Glutamatergic neuron (in vitro differentiated cells): ENCODE measurements at places on chromosomes 12 and 14. TPM values are rescaled to one million over a fixed set of nuclear protein-coding genes. Genes with fewer than 3 reads are reported as not detected.
A peak's percentile ranks its signal among the peaks of the same experiment; 100 is the strongest.

DNA sequence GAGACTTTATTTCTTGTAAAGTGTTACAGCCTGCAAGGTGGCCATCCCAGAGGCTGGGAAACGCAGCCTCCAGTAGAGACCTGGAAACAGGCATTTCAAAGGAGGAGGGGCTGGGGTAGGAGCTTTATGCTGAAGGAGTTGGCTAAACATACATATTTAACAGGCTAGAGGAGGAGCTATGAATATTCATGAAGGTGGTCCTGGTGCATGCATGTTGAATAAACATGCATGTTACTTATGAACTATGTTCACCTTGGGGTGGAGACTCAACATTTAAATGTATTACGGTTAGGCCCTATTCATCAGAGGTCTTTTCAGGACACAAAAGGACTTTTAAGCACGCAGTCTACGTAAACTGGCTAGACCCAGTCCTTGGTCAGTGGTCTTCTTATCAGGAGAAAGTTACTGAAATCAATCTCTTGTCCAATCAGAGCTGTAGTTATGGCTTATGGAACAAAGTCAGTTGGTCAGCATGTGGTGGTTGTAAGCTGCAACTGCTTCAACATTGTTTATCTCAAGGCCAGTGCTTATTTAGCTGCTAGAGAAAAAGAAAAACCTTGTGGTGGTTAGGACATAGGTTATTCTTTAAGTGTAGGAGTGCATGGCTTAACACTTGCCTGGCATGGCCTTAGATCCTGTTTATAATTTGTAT is 11.4 kb upstream of the ARF6 start:
- DNase-seq, result no peak
- no peak overlapping the region for H3K27ac ChIP-seq
- H3K4me3 ChIP-seq, result no peak overlapping the region
- no peaks in the 10 kb centered on the region for H3K4me1 ChIP-seq

Gene RNASE3
- total RNA-seq, result not detected

DNA sequence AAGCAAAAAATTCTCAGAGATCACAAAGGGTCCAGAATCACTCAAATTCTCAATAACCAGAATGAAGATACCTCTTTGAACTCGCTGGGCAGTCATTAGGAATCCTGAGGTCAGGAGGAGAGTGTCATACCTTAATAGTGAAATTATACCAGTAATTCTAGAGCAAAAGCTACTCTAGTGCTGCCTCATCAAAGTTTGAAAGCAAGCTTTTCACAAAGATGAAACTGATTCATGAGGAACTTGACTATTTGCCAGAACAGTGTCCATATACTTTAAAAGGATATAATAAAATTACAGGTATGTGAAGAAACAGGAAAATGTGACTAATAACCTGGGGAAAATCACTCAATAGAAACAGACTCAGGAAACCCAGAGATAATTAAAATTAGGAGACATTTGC is 44.5 kb downstream of the EML5 start:
- H3K27ac ChIP-seq, result no peak overlapping the region
- no peak overlapping the region for H3K4me3 ChIP-seq
- no peaks in the 10 kb centered on the region for H3K36me3 ChIP-seq

- no peaks in the 10 kb centered on the region for H3K4me1 ChIP-seq
- no peaks in the 10 kb centered on the region for H3K36me3 ChIP-seq
- H3K27ac ChIP-seq, result no peak overlapping the region
- no peak for DNase-seq
These were observed 196.4 kb upstream of the G2E3 start for GRCh38 chr14:30362369-30363218.

DNA sequence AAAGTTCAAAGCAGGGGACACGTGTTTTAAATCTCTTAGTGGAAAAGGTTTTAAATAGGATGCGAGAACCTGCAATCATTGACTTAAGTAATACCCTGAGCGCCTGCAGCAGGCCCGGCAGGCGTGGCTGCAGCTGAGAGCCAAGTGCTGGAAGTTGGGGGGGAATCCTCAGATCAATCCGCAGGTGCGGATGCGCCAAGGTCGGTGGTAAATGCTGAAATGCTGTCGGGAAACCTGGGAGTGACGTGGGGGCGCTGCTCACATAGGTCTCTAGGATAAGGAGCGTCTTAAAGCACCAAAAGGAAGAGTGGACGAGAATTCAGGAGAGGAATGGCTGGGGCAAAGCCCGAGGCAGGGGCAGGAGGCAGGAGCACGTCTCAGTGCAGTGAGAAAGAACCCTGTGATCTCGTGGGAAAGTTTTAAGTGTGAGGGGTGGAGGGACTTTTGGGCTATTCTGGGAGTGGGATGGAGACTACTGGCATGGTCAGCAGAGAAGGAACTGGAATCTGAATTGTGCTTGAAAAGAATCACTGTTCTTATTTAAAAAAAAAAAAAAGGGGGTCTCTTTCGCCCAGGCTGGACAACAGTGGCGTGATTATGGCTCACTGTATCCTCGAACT is 883 bp upstream of the CDCA4 start:
- H3K27ac ChIP-seq, result peak overlapping the region; percentile 93
- H3K27me3 ChIP-seq, result peaks cover 12% of the 10 kb centered on the region
- no peaks in the 10 kb centered on the region for H3K36me3 ChIP-seq
- DNase-seq, result no peak
- peaks cover 17% of the 10 kb centered on the region for H3K4me1 ChIP-seq

DNA sequence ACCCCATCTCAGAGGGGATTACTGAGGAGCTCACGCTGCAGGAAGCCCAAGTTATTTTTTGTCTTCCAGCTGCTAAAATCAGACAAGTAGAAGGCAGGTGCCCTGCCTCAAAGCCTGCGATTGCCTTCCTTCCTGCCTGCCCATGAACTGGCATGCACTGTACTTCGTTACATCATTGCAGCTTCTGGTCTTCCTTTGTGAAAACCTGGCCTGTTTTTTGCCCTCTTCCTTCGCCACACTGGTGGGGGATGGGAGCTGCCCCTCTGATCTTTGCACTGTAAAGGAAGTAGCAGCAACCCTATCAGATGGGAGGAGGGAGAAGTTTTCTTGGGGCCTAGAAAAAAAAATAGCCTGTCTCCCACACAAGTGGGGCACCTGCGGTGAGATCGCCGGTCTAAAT is 1098.7 kb downstream of the BCL11B start:
- no peak overlapping the region for H3K4me3 ChIP-seq
- peaks cover 3% of the 10 kb centered on the region for H3K36me3 ChIP-seq
- H3K27me3 ChIP-seq, result no peaks in the 10 kb centered on the region
- no peak overlapping the region for H3K27ac ChIP-seq

GRCh38 chr12:110024051-110024450 is 24.3 kb downstream of the C12orf76 start:
- DNase-seq, result no peak
- peak overlapping the region; percentile 86 for H3K4me3 ChIP-seq
- H3K36me3 ChIP-seq, result peaks cover 12% of the 10 kb centered on the region
- peak overlapping the region; percentile 99 for H3K27ac ChIP-seq
- H3K4me1 ChIP-seq, result peaks cover 45% of the 10 kb centered on the region

DNA sequence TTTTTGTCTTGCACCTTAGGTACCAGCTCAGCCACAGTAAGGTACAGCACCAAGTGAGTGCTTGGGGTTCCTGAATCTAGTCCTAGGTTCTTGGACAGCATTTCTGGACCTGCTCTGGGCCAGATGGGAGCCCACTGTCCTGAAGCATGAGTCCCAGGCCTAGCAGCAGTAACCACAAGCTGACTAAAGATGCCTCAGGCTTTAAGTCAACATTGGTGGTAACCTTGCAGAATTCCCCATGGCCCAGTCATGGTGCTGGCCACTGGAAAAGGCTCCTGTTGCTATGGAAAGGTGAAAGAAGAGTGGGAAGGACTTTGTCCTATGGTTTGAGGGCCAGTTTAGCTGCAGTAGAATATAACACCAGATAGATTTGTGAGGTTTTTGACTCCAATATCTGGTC is 86.9 kb upstream of the CLEC14A start:
- no peak overlapping the region for H3K4me3 ChIP-seq
- DNase-seq, result no peak
- H3K27ac ChIP-seq, result no peak overlapping the region

- H3K27me3 ChIP-seq, result peaks cover 5% of the 10 kb centered on the region
- peak overlapping the region; percentile 49 for H3K4me3 ChIP-seq
- peak overlapping the region; percentile 28 for H3K27ac ChIP-seq
These were observed 64.2 kb downstream of the CHGA start for GRCh38 chr14:92987148-92987570.

DNA sequence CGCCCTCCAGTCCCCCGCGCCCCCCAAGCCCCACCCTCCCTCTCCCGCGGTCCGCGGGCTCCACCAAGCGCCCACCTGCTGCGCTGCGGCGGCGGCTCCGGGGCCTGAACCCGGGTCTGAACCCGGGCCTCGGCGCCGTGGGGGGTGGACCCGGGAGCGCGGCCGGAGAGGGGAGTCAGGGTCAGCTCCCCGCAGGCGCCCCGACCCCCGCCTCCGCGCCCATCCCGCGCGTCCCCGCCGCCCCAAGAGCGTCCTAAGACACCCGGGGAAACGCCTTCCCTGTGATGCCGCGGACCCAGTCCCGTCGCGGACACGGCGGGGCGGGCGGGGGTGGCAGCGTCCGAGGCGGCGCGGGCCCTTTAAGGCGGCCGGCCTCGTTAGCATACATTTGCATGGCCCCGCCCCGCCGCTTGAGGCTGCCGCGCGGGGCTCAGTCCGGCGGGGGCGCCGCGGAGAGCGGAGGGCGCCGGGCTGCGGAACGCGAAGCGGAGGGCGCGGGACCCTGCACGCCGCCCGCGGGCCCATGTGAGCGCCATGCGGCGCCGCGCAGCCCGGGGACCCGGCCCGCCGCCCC is at the start of gene MMP17:
MMP17 (plus strand) TSS at position 433 of the 574 bp plus-strand sequence; CDS start at position 535, 102 bp downstream.
- H3K4me1 ChIP-seq, result no peaks in the 10 kb centered on the region
- H3K27me3 ChIP-seq, result peaks cover 14% of the 10 kb centered on the region
- H3K36me3 ChIP-seq, result no peaks in the 10 kb centered on the region

DNA sequence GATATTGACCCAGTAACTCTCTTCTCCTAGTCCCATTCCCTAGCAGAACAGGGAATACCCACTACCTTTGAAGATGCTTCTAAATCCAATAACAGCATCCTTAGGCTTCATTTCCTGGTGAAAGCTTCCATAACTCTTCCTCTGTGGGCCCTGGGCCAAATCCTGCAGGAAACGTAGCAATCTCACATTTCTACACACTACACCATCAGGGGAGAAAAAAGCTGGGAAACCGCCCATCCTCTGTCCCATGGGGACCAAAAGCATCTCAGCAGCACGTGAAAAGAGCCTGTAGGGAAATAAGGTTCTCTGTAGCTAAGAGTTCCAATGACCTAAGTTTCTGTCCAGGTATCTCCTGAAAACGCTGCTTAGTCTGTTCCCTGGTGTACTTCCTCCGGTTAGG is 340.2 kb downstream of the DPF3 start:
- no peaks in the 10 kb centered on the region for H3K36me3 ChIP-seq
- no peak overlapping the region for H3K4me3 ChIP-seq
- H3K27me3 ChIP-seq, result peaks cover 7% of the 10 kb centered on the region
- H3K27ac ChIP-seq, result peak overlapping the region; percentile 28

DNA sequence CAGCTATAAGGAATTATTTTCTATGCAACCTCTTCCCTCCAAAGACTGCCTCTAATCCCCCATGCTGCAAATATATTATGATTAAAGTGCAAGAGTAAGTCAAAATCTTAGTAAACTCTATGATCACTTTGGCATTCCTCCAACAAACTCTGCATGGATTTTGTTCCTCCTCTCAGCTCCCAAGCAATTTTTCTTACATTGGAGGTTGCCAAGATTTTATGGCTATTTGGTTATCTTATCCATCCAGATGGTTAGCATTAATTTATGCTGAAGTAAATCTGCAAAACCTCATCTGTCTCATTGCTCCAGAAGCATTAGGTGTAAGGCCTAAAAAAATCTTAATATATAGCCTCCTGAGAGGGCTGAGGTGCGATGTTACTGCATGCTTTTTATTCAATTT is 228.1 kb downstream of the CHST11 start:
- H3K4me1 ChIP-seq, result peaks cover 7% of the 10 kb centered on the region
- peaks cover 1% of the 10 kb centered on the region for H3K27me3 ChIP-seq
- no peak overlapping the region for H3K4me3 ChIP-seq
- H3K36me3 ChIP-seq, result no peaks in the 10 kb centered on the region

GRCh38 chr14:57268161-57269069 is at the start of the genes AP5M1 and EXOC5:
TSS of gene AP5M1 (plus strand) at chr14:57268971. CDS start at chr14:57269315, 344 bp downstream.
TSS of gene EXOC5 (minus strand) at chr14:57268905. CDS start at chr14:57268648, 257 bp downstream.
- peaks cover 27% of the 10 kb centered on the region for H3K4me1 ChIP-seq
- DNase-seq, result peak; percentile 94
- peaks cover 15% of the 10 kb centered on the region for H3K27me3 ChIP-seq
- no peaks in the 10 kb centered on the region for H3K36me3 ChIP-seq
- peak within 1 kb of the TSS; percentile 98 for H3K27ac ChIP-seq

- DNase-seq, result no peak
- peaks cover 8% of the 10 kb centered on the region for H3K4me1 ChIP-seq
- peaks cover 5% of the 10 kb centered on the region for H3K27me3 ChIP-seq
- H3K36me3 ChIP-seq, result no peaks in the 10 kb centered on the region
- peak overlapping the region; percentile 26 for H3K27ac ChIP-seq
These were observed 40.5 kb downstream of the RASSF3 start for GRCh38 chr12:64650762-64651161.

Gene MAP1LC3B2
- 4.4 TPM for total RNA-seq

Gene GPR84
- total RNA-seq, result not detected

DNA sequence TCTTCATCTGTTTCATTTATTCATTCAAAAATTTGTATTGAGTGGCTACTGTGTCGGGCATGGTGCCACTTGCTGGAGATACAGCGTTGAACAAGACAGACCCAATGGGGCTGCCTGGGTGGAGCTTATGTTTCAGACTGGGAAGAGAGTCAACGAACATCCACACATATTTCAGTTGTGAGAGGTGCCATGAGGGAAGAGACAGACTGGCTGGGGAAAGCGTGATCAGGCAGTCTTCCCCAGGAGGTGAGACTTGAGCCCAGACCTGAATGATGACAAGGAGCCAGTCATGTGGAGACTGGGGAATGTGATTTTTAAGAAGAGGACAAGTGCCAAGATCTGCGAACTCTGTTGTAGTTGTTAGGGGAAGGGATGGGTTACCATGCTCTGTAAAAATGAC is 12.2 kb downstream of the BICD1 start:
- H3K4me1 ChIP-seq, result peaks cover 49% of the 10 kb centered on the region
- no peak for DNase-seq
- H3K36me3 ChIP-seq, result no peaks in the 10 kb centered on the region
- peak overlapping the region; percentile 70 for H3K4me3 ChIP-seq
- no peaks in the 10 kb centered on the region for H3K27me3 ChIP-seq

GRCh38 chr12:95213928-95214327 is 3.3 kb downstream of the FGD6 start:
- peaks cover 21% of the 10 kb centered on the region for H3K4me1 ChIP-seq
- H3K36me3 ChIP-seq, result no peaks in the 10 kb centered on the region
- H3K27me3 ChIP-seq, result peaks cover 8% of the 10 kb centered on the region
- no peak for DNase-seq

DNA sequence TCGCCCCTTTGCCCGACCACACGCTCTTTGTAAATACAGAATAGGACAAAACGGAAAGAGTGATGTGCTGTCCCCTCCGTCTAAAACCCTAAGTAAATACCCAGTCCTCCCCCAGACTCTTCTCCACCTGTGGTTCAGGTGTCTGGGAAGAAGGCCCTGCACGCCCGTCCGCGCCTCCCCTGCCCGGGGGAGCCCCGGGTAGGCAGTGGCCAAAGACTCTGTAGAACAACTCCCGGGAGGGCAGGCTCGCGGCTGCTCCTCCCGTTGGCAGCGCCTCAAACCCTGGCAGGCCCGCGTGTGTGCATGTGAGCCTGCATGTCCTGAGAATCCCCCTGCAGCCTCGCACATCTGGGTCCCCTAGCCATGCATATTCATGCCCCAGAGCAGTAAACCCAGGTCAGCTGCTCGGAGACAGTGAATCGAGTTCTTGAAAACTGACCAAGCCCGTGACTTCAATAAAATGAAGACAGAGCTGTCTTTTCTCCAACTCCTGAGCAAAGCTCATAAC is 165.8 kb downstream of the MON2 start:
- no peak overlapping the region for H3K27ac ChIP-seq
- no peaks in the 10 kb centered on the region for H3K36me3 ChIP-seq
- DNase-seq, result peak; percentile 46
- H3K4me1 ChIP-seq, result peaks cover 7% of the 10 kb centered on the region
- H3K4me3 ChIP-seq, result peak overlapping the region; percentile 87
- H3K27me3 ChIP-seq, result peaks cover 6% of the 10 kb centered on the region
